ENCODE measurements at places on chromosomes 4 and X. TPM values are rescaled to one million over a fixed set of nuclear protein-coding genes. Genes with fewer than 3 reads are reported as not detected.
A peak's percentile ranks its signal among the peaks of the same experiment; 100 is the strongest.

DNA sequence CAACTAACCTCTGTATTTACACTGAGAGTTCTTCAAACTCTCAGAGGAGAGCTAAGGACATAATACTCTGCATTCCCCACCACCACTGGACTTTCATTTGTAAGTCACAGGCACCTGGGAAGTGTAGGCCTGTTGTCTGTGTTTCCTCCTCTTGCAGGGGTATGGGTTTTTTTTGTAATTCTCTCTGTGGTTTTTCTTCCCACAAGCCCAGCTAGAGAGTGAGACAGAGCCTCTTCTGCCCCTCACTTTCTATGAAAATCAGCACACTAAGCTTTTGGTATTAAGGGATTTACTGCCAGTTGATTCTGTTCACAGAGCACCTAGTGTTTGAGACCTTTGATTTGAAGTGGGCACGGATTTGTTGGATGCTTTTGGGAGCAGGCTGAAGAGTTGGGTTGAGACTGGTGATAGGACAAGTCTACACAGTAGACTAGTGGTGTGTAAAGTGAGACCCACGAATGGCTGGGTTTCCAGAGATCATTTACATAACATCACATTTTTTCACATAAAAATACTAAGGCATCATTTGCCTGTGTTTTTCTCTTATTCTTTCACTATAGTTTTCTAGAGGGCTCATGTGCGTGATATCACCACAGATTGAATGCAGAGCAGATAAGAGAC lies 28.9 kb upstream of the WDR17 start:
- DNase-seq, result no peak

Gene MSMO1
- total RNA-seq, result 15.2 TPM

Gene DUSP9
- total RNA-seq, result not detected

Gene EIF1AX
- total RNA-seq, result 53.5 TPM

DNA sequence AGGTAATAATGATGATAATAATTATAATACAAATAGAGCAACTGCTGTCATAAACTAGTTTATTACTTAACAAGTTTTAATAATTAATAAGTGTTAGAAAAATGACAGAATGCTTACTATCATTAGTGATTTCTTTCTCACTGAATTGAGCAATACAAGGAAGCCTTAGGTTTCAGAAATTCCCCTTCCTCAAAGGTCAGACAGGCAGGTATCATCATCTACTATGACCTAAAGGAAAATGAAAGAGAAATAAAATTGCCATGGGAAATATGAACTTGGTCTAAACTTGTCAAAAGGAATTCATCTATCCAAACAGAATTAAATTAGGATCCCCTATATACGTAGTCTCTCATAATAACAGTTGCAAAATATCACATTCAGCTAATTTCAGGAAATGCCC lies 56.3 kb upstream of the SLC7A11 start:
- DNase-seq, result no peak

GRCh38 chr4:100591161-100591876 lies 73.5 kb upstream of the EMCN start:
- DNase-seq, result peak; percentile 72

Gene SH3D19
- 144 TPM for total RNA-seq

- no peak for DNase-seq
Measured at GRCh38 chr4:48024522-48024921, 8.0 kb downstream of the NIPAL1 start.

Gene GLUD2
- total RNA-seq, result 1.7 TPM

- DNase-seq, result no peak
Measured at GRCh38 chrX:142036116-142036515, 132.4 kb downstream of the MAGEC1 start.

Gene HTR2C
- not detected for total RNA-seq

DNA sequence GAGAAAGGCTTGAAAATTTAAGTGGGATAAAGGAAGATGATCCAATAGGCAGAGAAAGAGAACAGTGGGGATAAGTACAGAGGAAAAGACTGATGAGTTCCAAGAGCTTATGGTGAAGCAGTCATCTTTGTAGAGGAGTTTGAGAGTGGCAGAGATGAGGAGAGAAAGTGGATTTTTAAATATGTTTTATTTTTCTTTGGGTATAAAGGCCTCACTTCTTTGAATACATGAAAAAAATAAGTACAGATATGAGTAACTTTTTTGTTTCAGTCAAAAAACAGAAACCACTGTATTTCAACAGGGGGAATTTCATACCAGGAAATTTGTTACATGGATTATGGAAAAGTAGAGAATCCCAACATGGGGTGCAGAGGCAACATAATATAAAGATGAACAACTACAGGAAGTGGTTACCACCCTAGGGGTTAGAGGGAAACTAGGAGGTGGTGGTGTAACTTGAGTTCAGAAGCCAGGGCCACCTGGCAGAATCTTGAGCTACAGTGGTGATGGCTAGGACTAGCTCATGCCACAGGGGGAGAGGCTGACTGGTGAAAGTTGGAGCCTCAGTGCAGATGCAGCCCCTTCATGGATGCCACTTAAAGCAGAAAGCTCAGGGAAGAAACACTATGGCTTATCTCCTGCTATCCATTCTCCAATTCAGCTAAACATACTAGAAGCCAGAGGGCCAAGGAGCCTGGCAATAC lies 3.4 kb upstream of the CYBB start:
- no peak for DNase-seq
